Activated naive CD4-positive, alpha-beta T cell treated with anti-CD3 and anti-CD28 coated beads, Interleukin-2, amount 10 ng/mL, durations not matched to agents 7 days and 5 days (primary cell): ENCODE measurements at places on chromosomes 1 and 21.

DNA sequence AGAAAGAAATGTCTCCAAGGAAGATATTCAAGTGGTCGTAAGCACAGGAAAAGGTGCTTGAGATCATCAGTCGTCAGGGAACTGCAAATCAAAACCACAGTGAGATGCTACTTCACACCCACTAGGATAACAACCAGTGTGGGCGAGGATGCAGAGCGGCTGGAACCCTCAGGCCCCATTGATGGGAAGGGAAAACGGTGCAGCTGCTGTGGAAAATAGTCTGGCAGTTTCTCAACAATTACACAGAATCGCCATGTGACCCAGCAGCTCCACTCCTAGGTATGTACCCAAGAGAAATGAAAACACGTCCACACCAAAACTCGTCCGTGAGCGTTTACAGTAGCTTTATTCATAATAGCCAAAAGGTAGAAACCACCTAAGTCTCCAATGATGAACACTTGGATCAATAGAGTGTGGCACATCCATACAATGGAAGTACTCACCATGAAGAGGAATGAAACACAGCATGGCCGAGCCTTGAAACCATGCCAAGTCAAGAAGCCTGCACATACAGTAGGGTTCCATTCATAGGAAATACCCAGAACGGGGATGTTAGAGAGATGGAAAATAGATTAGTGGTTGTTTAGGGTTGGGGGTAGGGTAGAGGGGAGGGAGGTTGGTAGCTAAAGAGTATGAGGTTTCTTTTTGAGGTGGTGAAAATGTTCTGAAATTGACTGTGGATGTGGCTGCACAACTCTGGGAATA, 6.1 kb downstream of the DFFB start:
- no peak for DNase-seq

DNA sequence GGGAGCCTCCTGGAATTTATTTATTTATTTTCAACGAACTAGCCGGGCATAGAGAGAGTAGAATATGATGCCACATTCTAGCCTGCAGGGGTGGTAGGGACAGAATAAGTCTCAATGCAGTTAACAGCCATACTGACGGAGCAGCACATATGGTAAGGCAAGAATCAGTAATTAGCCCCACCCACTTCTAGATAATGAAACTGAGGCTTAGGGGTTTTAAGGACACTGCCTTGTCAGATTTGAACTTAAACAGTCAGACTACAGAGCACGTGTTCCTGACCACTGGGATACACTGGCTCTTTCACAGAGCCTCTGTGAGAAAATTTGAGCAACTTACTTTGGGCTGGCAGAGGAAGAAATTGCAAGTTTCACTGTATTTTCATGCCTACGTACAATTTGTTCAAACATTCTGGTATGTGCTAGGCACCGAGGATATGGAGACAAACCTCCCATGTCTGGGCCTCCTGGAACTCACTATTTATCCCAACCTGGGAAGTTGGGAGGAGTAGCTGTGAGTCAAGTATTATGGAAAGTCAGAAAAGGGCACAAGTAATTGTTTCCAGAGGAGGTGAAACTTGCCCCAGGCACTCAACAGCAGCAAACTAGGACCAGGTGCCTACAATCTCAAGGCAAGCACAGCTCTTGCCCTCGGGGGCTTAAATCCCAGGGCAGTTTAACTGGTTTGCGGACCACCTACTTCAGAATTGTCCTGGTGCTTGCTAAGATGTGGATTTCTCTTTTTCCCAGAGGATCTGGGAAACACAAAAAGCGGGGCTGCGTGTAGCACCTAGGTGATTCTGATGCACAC, 1.6 kb upstream of the CLIC4 start:
- no peak for DNase-seq

DNA sequence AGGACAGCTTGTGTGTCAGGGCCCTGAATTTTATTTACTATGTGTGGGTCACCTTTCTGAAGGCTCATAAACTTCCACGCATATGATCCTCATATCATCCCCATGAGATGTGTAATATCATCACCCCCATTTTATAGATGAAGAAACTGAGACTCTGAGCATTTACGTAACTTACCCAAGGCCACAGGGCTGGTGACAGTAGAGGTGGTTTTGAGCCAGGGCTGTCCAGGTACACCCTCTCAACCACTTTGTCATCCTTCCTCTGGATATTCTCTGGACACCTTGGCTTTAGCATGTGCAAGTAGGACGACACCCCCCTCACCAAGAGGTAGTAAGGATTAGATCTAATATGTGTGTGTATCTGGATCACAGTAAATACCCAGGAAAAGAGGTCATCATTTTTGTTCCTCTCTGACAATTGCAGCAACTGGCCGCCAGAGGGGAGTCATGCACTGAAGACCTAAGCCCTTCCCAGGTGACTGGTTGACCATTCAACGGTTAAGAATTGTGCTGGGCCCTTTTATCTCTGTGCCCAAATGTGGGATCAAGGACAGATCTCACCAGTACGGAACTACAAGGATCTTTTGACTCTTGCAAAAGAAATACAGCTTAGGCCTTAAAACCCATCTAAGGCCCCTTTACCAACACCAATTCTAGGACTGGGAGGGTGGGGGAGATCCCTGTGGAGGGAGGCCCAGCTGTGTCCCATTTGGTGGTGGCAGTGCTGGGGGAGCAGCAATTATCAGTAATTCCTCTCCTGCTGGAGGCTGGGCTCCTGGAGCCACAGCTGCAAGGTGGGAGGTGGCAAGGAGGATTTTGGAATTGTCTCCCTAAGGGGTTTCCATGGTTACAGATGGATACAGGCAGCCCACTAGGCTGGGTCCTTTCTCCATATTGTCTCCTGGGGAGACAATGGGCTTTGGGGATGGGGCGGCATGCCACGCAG, 13.7 kb upstream of the E2F2 start:
- DNase-seq, result peak; percentile 80

- DNase-seq, result peak; percentile 53
Measured at GRCh38 chr1:50423670-50424000, 392 bp upstream of the DMRTA2 start.

DNA sequence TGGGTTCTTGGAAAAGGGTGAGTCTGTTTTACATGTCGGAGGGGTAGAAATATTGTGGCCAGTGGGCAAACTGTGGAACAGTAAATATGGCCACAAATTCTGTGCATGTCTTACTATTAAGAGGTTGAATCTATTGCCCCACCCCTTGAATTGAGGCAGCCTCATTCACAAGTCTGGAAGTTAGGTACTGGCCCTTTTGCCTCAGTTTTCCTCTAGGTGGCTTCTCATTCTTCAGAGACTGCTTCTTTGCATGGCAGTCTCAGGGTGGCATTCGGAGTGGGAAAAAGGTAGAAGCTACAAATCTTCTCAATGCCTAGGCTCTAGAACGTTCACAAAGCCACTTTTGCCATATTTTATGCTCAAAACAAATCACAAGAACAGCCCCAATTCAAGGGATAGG, 57.2 kb downstream of the SLC9C2 start:
- no peak for DNase-seq

DNA sequence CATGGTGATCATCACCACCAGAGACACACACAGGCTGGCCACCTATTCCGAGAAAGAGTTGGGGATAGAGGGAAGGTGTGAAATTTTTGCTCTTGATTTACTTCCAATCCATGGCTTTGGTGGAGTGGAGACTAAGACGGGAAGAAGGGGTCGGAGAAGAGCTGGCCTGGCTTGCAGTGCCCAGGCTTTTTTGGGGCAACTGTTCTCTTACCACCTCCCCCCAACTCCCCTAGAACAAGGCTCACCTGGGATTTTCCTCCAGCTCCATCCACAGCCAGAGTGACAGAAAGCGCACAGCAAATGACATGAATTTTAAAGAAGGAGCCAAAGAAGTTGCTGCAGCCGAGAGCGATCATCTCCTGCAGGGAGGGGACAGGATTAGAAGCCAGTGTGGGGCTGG, 16.0 kb downstream of the SLC26A9 start:
- DNase-seq, result no peak
